ENCODE measurements at places on chromosomes 5 and 9.

GRCh38 chr9:22446950-22447617, 460 bp downstream of the DMRTA1 start:
- no peak for DNase-seq

DNA sequence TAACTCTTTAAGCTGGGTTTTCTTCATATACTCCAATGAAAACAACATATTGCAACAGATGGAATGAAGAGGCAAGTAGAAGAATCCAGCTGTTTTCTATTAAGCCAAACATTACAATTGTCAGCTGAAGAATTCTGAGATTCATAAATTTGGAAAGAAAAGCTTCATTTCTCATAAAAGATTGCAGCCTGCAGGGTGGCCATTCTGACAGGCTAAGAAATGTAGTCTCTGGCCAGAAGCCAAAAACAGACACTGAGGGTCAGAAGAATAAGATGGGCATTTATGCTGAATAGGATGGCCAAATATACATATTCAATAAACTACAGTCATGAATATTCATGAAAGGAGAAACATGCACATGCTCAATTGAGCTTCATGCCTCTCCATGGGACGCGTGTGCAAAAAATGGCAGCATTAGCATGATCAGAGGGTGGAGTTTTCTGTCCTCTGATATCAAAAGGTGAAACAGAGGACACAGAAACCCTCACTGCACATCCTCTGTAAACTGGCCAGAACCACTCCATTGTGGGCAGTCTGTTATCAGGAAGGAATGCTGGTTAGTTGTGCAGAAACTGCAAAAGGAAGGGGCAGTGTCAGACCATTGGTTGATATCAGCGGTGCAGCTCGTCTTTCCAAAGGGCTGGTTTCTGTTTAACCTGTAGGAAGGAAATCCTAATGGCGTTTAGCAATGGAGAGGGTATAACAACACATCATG, 50.2 kb downstream of the FXN start:
- no peak for DNase-seq

- DNase-seq: no peak
Measured at GRCh38 chr5:78353520-78353919, 6.9 kb upstream of the SCAMP1 start.

GRCh38 chr9:73611032-73611431, 459.4 kb downstream of the ANXA1 start:
- DNase-seq: no peak

DNA sequence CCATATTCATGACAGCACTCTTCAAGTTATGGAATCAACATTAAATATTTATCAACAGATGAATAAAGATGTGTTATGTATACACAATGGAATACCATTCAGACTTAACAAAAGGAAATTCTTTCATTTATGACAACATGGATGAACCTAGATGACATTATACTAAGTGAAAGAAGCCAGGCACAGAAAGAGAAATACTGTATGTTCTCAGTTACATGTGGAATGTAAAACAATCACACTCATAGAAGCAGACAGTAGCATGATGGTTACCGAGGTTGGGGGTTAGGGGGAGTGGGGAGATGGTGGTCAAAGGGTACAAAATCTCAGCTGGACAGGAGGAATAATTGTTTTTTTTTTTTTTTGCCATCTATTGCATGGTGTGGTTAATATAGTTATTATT, 431.9 kb downstream of the DMAC1 start:
- no peak for DNase-seq

GRCh38 chr5:98913911-98914310, 14.9 kb downstream of the CHD1 start:
- DNase-seq: no peak

GRCh38 chr5:78592735-78593386, 55.7 kb downstream of the LHFPL2 start:
- no peak for DNase-seq

GRCh38 chr9:136697821-136698526, 10.7 kb upstream of the AGPAT2 start:
- DNase-seq: no peak

GRCh38 chr9:93027750-93028149, 30.8 kb upstream of the SUSD3 start:
- no peak for DNase-seq

DNA sequence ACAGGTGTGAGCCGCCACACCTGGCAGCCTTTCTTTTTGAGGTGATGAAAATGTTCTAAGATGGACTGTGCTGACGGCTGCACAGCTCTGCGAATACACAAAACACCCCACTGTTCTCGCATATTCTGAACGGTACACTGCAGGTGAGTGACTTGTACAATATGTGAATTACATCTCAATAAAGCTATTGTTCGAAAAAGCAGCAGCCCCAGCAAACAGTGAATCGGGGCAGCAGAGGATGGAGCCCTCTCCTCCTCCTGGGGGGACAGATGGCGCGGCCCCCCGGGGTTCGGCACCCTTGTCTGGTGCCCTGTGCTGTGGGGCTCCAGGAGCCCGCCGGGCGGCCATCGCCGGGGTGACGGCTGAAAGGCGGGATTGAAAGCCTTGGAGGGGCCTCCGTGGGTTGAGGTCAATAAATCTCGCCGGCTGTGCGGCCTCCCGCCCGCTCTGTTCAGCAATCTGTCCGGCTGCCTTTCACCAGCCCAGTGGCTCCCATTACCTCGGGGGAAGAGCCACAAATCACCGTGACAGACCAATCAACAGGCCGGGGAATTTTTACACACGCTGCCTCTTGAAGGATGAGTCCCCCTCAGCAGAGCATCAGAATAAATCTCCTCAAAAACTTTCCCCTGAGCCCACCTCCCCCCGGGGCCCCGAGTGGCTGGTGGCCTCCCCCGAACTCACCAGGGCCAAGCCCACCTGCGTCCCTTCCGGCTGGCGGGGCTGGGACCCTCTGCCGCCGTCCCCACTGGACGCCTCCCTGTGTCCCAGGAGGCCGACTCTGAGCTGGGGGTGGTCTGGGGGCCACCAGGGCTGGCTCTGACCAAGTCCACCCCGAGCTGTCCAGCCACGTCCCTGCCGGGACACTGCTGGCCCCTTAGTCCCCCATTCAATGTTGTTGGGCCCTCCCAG, 37.8 kb upstream of the TMEM250 start:
- DNase-seq: no peak

GRCh38 chr5:108634617-108635288, 112.9 kb upstream of the FER start:
- DNase-seq: no peak

- no peak for DNase-seq
Measured at GRCh38 chr9:93635186-93636107, 59.1 kb downstream of the PHF2 start.

DNA sequence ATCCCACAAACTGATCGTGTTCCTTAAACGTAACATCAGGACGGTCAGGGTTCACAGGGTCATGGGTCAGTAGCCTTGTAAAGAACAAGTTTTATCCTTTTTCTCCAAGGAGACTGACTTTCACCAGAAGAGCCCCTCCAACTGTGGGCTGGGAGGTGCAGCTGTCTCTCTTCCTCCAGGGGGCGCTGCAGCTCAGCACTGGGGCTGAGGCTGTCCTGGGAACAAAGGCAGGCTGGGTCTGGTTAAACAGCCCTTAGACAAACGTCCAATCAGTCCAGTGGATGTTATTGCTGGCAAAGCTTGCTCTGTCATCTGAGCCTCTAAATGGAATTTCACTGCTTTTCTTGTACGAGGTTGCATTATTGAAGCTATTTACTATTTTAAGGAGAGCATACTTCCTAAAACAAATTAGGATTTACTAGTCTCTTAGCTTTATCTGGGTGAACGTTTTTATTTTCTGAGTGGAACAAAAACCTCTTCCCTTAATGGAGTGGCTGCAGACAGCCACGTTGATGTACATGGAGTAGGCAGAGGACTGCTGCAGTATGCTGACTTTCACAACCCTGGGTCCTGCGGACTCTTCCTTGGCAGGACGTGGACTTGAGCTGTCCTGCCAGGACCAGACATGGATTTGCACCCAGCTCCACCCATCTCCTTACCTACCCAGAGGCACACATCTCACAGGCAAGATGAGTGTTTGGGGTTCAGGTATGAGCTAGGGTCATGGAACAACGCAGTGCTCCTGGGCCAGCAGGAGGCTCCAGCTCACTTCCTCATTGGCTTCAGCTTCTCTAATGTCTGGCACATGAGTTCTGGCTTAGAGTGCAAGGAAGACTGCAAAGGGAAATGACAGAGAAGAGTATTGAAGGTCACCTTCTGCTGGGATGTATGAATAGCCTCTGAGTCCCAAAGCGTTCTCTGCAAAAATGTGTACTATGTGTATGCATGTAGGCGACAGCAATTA, 7.8 kb downstream of the EXOSC2 start:
- peak; percentile 73 for DNase-seq

- DNase-seq: no peak
Measured at GRCh38 chr9:14405176-14405706, 91.3 kb upstream of the NFIB start.

DNA sequence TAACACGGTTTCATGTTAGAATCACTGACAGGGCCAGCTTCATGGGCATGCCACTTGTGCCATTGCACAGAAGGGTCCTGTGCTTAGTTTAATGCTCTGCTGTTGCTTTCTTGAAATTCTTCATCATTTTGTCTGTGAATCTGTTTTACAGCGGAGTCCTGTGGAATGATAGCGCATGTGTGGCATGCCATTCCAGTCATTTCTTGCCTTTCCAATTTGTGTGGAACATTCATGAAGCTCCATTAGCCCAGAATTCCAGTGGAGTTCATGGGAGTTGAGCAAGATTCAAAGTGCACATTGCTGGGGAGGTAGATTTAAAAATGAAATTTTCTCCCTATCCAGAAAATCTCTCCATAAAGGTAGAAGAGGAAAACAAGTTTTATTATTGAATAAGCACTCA, 43.4 kb upstream of the NREP start:
- DNase-seq: no peak

DNA sequence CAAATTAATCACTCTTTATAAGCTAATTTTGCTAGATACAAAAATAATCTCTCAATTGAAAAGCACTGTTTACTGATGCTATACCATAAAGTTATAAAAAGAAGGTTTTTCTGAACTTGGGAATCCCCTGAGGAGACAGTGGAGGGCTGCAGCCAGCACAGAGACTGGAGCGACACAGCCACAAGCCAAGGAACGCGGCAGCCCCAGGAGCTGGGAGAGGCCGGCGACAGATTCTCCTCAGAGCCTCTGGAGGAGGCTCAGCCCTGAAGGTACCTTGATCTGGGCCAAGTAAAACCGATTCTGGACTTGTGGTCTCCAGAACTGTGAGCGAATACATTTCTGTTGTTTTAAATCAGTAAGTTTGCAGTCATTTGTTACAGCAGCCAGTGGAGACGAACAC, 3.7 kb downstream of the GFPT2 start:
- no peak for DNase-seq

DNA sequence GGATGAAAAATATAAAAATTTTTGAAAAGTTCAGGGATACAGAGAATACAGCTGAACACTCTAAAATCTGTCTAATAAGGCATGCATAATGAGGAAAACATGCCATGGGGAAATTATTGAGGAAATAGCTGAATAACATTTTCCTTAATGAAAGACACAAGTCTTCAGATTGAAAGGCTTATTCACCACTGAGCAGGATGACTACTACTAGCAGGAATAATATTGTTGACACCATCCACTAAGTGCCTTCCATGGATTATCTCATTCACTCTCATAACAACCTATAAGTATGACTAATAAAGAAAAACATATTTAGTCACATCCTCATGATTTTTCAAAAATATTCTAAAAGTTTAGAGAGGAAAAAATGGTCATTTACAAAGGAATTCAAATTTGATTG, 96.7 kb upstream of the FER start:
- DNase-seq: no peak

- no peak for DNase-seq
Measured at GRCh38 chr9:38089387-38090165, 20.5 kb upstream of the SHB start.

GRCh38 chr5:167348251-167348926, 943.1 kb upstream of the WWC1 start:
- DNase-seq: no peak

GRCh38 chr5:33073881-33074327, 362.8 kb downstream of the NPR3 start:
- no peak for DNase-seq

- no peak for DNase-seq
Measured at GRCh38 chr5:17014686-17015085, 78.6 kb upstream of the MYO10 start.

GRCh38 chr9:111350556-111350955, 20.5 kb upstream of the OR2K2 start:
- DNase-seq: no peak
